Thyroid gland (tissue), 4 donors: ENCODE measurements at places on chromosomes 1 and 21. TPM values are rescaled to one million over a fixed set of nuclear protein-coding genes. Genes with fewer than 3 reads are reported as not detected.

DNA sequence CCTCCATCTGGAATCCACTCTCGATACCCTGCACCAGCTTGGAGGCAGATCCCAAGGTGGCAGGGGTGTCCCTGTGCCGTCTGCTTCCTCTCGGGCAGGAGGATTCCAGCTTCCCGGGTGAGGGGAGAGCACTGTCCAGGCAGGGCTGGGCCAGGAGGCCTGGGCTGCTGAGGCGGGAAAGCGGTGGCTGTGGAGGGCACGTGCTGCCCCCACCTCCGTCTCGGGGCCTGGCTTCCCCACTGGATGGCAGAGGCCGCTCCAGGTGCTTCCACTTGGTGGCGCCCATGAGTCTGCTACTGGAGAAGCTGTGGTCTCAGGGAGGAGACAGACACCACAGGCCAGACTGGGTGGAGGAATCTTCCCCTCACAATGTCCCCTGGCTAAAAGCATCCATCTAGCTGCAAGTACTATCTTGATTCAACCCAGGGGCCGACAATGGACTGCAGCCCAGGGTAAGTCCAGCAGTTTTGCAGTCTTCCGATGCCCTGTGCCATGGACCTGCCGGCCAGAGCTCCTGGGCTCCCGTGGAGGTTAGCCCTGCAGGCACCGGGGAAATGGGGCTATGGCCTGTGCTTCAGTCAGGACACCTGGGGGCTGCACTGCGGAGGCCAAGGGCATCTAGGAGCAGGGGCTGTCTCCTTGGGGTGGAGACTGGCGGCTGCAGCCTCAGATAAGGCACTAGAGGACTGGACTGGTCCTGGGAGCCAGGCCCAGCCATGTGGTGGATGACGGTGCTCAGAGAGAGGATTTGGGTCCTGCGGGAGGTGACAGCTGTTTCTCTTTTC, 41.3 kb upstream of the EIF4G3 start:
- DNase-seq, result peak; percentile 14

DNA sequence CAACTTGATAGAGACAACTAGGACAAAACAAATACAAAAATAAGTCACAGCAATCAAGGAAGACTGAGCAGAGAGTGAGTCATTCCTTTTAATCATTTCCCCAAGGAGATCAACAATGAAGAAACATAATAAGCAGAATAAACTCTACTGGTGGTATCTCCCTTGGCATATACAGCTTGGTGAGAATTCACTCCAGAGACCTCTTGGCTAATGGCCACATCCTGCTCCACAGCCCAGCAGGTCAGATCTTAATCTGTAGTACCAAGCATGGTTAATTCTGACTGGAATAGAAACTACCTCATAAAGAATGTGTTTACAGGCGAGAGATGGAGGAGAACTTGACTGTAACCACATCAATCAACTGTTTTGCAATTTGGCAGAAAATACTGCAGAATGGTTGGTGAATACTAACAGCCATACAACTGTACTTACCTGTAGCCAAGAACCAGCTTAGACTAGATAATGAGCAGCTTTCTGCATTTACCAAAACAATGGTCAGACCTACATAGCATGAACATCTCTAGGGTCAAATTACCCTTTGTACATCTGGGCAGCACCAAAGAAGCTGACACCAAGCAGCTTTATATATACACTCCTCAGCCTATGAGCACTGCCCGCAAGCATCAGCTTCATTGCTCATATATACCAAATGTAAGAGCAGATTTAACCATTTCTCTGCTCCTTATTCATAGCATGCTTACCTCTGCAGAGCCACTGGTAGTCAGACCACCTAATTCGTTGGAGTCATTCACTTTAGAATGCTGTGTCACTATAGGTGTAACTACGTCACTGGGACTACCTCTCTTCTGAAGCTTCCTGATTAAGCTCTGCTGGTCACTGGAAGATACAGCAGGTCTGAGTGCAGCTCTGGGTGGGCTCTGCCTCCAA, 51.0 kb downstream of the KIAA0319L start:
- DNase-seq, result peak; percentile 69

- no peak for DNase-seq
These were observed 308.1 kb downstream of the ADGRL2 start for GRCh38 chr1:82108843-82109242.

Gene CHRM3
- total RNA-seq, result 5.9 TPM

GRCh38 chr1:170063109-170063826, 11.2 kb downstream of the KIFAP3 start:
- no peak for DNase-seq

Gene MIXL1
- not detected for total RNA-seq

GRCh38 chr1:25006770-25007169, 76.7 kb upstream of the RUNX3 start:
- DNase-seq, result peak; percentile 50

DNA sequence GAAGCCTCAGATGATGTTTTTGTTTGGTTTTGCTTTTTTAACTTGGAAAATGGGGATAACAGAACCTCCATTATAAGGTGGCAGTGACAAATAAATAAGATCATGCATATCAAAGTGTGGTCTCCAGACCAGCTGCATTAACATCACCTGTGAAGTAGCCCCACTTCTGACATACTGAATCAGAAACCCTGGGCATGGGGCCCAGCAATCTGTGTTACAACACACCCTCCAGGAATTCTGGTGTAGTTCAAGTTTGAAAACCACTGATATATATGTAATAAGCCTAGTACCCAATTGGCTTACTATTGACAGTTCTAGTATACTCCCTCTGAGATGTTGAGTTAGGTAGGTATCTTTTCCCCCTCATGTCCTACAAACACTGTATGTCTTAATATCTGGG, 24.1 kb upstream of the RNF19B start:
- peak; percentile 65 for DNase-seq

- DNase-seq, result no peak
These were observed 117.8 kb downstream of the HHAT start for GRCh38 chr1:210446479-210446878.
